ENCODE measurements at places on chromosomes 3 and 15.

DNA sequence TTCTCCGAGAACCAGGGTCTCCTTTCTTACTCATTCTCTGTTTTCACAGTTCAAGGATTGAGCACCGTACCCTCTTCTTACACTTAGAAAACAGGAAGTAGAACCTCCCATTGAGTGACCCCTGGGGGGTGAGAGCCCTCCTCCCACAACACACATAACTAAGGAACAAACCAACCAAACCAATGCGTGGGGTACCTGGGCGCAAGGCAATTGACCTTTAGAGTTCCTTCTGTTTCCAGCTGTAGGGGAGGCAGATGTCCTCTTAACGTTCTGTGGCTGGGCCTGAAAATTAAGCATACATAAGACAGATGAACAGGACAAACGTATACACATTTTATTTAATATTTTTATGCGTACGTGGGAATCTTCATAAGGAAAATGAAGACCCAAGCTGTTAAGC, 33.5 kb upstream of the TIMP4 start:
- DNase-seq = no peak

- DNase-seq = no peak
These were observed 95.1 kb upstream of the PHLDB2 start for GRCh38 chr3:111763968-111764367.

- DNase-seq = no peak
These were observed 226.4 kb upstream of the EIF1B start for GRCh38 chr3:40083066-40083465.

GRCh38 chr15:74269362-74270035, 33.4 kb downstream of the CCDC33 start:
- DNase-seq = no peak

GRCh38 chr15:101068523-101068960, 149.4 kb downstream of the LRRK1 start:
- no peak for DNase-seq

DNA sequence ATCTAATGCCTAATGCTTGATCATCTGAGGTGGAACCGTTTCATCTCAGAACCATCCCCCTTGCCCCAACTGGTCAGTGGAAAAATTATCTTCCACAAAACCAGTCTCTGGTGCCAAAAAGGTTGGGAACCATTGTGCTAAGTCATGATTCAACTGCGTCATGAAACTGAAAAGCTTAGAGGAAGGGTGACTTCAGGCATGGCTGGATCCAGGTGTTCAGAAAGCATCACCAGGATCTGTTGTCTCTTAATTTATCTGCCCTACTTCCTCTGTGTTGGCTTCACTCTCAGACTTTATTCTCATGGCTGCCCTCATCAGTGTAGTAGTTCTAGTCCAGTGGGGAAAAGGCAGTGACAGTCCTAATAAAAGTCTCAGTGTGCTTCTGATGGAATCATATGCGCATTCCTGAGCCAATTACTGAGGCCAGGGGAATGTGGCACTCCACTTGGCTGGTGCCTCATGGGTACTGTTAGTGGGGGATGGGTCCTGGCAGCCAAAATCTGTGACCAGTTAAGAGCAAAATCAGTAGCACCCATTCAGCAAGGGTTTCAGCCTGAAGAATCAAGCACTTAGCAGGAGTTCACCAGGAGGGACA, 110.3 kb downstream of the WNT5A start:
- DNase-seq = no peak

- no peak for DNase-seq
These were observed 10.8 kb downstream of the TOPAZ1 start for GRCh38 chr3:44252332-44252959.

- no peak for DNase-seq
These were observed 3.7 kb downstream of the MRAS start for GRCh38 chr3:138351916-138352550.

- no peak for DNase-seq
These were observed 88.6 kb downstream of the TRIM42 start for GRCh38 chr3:140766465-140766864.

GRCh38 chr3:109346770-109347295, 9.5 kb upstream of the DPPA4 start:
- DNase-seq = no peak

- DNase-seq = no peak
These were observed 46.9 kb upstream of the TMEM158 start for GRCh38 chr3:45272828-45273470.

DNA sequence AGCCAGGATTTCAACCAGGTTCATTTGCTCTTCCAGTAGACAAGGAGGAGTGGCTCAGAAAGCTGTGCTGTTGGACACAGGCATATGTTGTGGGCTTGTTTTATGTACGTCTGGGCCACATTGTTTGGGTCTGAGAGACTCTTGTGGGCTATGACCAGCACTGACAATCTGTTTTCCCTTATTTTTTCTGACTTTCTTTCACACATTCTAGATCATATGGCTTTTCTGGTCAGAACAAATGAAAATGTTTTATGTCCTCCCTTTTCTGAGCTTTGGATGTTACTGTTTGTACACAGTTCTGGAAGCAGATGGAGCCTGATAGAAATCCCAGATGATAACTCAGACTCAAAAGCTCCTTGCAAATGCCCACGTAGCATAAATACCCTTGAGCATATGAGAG, 85.8 kb upstream of the RGMA start:
- DNase-seq = no peak

GRCh38 chr3:138653567-138653966, 45.0 kb downstream of the FAIM start:
- no peak for DNase-seq

DNA sequence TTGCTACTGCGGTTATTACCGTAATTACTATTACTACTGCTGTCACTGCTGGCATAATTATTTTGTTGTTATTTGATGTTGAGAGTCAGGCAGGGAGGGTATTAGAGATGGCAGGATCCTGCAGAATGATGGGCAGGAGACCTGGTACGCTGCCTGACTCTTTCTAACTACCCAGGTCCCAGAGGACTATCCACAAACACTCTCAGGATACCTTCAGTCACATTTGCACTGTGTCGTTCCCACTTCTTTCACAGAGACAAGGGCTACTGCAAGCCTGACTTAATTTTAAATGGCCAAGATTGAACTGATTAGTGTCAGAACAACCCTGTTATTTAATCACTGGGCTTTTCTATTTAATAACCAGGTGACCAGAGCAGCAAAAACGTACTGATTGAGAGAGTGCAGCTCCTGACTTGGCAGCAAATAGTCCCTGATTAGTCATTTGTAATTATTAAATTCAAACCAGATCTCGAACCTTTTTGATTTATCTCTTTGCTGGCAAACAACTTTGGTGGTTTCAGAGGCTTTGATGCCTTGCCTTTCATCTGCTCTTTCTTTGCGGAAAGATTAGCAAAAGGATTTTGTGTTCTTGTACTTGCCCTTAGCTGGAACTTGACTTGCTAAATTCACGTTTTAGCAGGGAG, 88.8 kb upstream of the ARHGEF3 start:
- DNase-seq = no peak

DNA sequence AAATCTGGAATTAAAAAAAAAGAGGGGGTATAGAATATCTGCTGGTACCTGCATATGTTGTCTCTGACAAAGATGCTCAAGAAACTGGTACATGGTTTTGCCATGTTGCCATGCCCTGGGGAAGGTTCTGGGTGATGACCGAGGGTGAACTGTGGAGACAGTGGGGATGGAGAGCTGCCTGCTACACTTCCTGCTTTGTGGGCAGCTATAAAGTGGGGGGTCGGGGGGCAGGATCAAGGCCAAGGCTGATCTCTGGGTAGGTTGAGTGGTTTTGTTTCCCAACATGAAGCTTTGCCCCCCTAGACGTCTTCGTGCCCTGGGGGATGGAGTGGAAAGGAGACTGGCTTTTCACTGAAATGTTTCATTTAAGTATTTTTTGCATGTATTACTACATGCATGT, 74.6 kb downstream of the IQSEC1 start:
- DNase-seq = no peak
